ENCODE measurements at places on chromosomes 5 and 9. TPM values are rescaled to one million over a fixed set of nuclear protein-coding genes. Genes with fewer than 3 reads are reported as not detected.

- DNase-seq = no peak
Observed at GRCh38 chr9:127724012-127724411, 8.1 kb downstream of the TTC16 start.

DNA sequence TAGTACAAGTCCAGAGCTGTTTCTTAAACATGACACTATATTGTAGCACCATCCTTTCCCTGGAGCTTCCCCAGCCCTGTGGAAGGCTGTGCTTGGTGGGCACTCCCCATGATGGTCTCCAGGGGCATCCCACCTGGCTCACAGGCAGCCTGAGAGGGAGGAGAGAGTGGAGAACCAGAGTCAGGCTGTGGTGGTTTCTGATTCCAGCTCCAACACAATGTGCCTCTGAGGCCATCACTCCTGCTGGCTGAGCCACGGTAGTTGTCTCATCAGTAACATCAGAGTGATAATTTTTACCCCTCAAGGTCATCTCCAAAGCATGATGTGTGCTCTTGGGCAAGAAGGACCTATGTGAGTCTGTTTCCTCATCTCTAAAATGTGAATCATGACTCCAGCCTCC is 398.0 kb downstream of the CDK5RAP2 start:
- DNase-seq = no peak

DNA sequence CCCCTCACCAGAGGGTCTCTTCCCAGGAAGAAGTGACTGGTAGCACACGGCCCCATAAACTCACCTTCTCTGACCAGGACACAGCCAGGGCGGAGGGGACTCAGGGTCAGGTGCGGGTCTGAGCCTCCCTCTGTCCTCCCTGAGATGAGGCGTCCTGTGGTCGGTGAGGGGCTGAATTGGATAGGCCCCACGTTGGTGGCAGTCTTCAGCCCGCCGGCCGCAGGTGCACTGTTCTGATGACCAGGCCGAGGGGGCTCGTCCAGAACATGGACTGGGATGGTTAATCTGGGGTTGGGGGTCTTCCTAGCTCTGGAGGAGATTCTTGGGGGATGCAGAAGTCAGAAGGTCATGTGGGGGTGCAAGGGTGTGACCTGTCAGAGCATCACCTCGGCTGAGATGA is 102.2 kb upstream of the PPP1R26 start:
- DNase-seq = no peak

DNA sequence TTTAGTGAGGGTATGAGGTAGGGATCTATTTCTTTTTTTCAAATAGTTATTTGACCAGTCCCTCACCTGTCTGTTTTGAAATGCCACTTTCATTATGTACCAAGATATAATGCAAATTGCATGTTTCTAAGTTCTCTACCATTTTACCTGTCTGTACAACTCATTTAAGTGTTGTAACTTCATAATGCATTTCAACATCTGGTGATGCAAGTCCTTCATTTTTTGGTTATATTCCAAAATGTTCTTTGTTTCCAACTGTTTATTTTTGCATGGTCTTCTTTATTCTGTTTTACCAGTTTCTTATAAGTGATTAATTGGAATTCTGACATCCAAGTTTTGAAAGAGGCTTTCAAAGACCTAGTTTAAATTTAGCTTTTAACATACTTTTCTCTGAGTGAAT is 26.8 kb downstream of the TDRD7 start:
- no peak for DNase-seq

- no peak for DNase-seq
Observed at GRCh38 chr5:149694007-149694406, 36.1 kb upstream of the PPARGC1B start.

NR6A1 gene
- 4.0 TPM for total RNA-seq

SURF2 gene
- total RNA-seq = 14.7 TPM

VAV2 gene
- total RNA-seq = 4.6 TPM
